Activated CD8-positive, alpha-beta memory T cell treated with anti-CD3 and anti-CD28 coated beads for 1 hour (primary cell): ENCODE measurements at places on chromosomes 5 and 9.

DNA sequence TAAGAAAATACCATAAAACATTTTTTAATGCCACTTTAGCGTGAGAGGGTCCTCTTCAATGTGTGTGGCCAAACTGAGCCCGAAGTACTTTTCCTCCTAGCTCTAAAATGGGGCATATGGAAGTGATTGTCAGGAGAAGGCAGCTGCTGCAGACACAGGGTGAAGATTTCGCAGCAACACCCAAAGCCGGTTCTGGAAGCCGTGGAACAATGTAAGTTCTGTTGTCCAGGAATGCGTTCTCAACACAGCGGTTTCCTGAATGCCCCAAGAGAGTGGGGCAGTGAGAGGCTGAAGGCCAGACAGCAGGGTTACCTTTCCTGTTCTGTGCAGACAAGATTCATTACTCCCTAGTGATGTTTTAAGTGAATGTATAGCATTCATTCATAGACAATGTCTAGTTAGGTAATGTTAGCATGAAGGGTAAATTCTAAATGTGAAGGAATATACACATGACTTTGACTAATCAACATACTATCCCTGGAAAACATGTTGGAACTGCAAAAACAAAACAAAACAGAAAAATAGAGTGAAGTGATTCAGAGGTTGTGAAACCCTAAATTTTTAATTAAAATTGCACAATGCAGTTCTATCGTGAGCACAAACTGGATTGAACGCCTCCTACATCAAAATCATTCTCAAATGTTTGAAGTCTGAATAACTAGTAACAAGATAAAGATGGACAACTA is 197.0 kb upstream of the SEMA6A start:
- DNase-seq: no peak

DNA sequence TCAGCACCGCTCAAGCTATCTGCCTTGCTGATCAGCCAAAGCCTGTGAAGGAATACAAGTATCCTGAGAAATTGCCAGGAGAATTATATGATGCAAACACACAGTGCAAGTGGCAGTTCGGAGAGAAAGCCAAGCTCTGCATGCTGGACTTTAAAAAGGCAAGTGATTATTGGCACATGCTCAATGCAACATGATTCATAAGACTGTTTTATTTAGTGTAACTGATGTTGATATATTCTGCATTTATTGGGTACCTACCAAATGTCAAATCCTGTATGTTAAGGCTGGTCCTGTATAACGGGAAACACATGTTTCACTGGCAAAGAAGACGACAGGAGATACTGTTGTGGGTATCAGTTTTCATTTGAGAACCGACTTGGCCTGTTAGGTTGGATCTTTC is 69.0 kb downstream of the ADAMTS16 start:
- DNase-seq: no peak

GRCh38 chr9:80320480-80320879 is 748.7 kb downstream of the TLE4 start:
- DNase-seq: no peak

DNA sequence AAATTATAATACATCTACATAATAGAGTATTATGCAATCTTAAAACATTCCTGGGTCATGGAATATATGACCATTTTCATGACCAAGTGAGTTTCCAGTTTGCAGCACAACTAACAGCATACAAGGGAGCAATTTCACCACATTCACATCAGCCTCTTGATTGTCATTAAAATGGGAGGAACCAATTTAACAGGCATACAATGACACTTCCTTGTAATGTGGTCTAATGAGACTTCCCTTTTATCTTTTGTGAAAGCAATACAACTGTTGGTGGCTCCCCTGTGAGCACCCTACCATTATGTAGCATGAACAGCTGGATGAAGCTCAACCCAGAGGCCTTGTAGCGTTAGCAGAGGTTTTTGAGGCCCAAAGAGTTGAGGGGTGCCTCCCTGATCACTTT is 13.6 kb upstream of the TMOD1 start:
- DNase-seq: no peak

- DNase-seq: no peak
Observed at GRCh38 chr5:169052207-169052606, 248.7 kb downstream of the SLIT3 start.
